ENCODE measurements at places on chromosomes 7 and 10.
A peak's percentile ranks its signal among the peaks of the same experiment; 100 is the strongest.

GRCh38 chr7:107668296-107668695 is 7.7 kb downstream of the SLC26A4 start:
- no peak for DNase-seq

GRCh38 chr7:50418526-50419290 is 31.4 kb downstream of the FIGNL1 start:
- DNase-seq: peak; percentile 5

GRCh38 chr10:130350996-130351395 is 214.8 kb downstream of the GLRX3 start:
- no peak for DNase-seq

- no peak for DNase-seq
Measured at GRCh38 chr10:112963835-112964234, 13.8 kb downstream of the TCF7L2 start.

DNA sequence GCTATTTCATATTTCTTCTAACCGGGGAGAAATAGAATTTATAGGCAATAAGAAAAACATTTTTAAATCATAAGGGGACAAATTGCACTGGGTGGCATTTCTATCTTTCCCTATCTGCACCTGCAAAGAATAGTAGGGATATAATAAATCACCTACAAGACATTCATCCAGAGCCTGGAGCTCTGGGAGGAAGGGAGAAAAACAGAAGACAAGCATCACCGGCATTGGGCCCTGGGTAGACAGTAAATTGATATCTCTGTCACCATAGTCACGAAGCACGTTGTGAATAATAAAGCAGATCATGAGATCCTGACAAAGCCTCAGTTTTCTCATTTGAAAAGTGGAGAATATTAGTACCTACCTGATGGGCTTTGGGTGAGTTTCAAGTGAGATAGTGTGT is 685.6 kb downstream of the XPNPEP1 start:
- no peak for DNase-seq

DNA sequence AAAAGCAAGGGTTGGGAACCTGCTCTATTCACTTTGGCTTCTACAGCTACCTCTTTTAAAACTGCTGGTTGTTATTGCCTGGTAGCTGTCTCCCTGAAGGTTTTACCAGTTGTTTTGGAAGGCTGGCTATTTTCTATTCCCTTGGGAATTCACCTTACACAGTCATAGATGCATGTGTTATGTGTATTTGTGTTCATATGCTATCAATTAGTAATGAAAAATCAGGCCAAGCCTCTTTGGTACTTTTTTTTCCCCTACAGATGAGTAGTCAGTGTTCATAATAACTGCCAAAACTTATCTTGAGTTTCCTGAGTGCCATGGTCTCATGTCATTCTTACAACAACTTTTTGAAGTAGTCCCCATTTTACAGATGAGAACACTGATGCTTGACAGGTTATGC is 738.0 kb upstream of the GALNT17 start:
- no peak for DNase-seq

DNA sequence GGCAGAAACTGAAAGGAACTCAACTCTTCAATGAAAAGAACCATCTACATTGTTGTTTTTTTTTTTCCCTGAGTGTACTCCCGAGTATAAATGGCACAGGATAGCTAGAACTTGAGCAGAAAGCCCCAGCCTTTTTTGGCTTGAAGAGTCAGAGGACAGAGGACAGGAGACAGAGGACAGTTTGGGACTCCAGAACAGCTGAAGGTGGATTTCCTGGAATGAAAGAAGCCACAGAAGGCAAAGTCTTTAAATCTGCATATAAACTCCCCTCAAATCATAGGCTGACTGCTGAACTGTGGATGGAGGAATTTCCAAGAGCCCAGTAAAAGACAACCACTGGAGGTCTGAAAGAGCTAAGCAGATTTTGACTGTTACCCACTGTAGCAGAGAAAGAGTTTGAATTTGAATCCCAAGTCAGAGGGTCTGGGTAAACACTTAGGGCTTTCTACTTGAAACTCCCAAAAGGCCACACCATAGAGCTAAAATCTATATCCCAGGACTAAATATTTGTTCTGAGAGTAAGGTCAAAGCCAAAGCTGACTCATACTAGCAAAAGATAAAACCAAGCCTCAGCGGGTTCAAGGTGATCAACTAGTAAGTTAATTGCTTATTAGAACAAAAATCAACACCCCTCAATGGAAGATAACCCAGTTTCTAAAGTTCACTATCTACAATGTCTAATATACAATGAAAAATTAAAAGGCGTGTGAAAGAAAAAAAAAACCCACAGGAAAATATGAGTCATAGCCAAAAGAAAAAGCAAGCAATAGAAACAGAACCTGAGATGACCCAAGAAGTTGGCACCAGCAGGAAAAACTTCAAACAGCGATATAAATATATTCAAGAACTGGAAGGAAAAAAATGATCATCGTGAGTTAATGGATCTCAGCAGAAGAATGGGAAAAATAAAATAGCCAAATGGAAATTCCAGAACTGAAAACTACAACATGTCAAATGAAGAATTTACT is 1.8 kb upstream of the OPN1SW start:
- DNase-seq: no peak

DNA sequence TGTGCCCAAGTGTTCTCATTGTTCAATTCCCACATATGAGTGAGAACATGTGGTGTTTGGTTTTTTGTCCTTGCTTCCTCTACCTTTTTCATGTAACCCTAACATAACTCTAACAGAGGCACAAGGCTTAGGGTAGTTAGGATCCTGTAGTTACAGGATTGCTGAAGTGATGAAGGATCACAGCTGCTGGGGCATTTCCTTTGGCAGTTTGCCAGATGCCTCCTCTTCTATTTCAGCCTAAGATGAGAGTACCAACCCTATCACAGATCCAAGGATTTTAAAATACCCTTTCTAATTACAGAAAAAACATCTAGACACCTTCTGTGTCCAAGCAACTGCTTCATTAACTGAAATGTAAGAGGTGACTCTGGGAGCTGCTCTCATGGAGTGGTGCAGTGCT is 141.7 kb upstream of the COL1A2 start:
- no peak for DNase-seq

DNA sequence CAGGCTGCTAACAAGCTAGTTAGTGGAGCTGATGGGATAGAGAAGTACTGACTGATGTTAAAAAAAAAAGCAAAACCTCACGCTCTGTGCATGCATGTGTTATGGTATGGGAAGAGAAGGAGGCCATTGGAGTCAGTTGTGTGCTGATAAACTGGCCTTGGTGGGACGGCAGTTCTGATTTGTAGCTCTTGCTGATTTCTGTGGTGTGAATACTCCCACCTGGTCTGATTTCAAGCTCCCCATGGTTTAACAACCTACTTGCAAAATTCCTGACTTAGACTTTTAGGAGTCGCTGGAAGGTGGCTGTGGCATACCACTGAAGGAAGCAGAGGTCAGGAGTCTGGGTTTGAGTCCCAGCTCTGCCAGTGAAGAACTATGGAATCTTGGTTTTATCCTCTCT is 15.2 kb downstream of the CAMK1D start:
- no peak for DNase-seq

Measured in right lung (tissue), 10 donors.